CD4-positive, alpha-beta T cell treated with Interleukin-4 for 4 hours (primary cell): ENCODE measurements at places on chromosomes 5 and 9.

GRCh38 chr9:93065135-93065720 lies 6.7 kb downstream of the SUSD3 start:
- DNase-seq = no peak

GRCh38 chr9:130212543-130213297 lies 40.5 kb downstream of the NCS1 start:
- DNase-seq = no peak

DNA sequence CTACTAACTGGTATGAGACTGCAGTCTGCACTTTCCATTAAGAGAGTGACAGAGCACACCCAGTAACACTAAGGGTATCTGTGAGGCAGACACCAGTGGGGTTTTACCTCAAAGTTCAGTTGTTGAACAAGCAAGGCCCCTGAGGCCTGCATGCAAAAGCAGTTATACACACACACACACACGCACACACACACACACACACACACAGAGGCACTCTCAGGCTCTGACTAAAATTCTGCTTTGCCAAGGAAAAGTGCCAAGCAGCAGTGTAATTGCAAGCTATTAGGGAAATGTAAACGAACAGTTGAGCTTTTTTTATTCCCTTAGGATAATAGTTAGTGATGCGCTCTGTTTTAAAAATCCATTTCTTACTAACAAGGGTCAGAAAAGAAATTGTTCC lies 377.1 kb downstream of the SPOCK1 start:
- DNase-seq = no peak

DNA sequence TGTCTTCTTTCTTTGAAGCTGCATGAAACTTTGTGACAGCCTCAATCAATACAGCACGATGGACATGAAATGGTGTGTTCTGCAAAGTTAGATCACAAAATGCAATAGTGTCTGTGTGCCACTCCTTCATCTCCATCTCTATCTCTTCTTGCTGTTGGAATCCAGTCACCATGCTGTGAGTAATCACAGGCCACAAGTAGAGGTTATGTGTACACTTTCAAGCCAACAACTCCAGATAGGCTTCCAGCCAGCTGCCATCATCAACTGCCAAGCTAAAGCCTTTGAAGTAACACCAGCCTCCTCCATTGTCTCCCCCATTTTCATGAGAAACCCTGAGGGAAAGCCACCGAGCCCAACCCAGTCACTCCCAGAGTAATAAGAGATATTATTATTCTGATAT lies 360.6 kb downstream of the PTPRD start:
- no peak for DNase-seq

DNA sequence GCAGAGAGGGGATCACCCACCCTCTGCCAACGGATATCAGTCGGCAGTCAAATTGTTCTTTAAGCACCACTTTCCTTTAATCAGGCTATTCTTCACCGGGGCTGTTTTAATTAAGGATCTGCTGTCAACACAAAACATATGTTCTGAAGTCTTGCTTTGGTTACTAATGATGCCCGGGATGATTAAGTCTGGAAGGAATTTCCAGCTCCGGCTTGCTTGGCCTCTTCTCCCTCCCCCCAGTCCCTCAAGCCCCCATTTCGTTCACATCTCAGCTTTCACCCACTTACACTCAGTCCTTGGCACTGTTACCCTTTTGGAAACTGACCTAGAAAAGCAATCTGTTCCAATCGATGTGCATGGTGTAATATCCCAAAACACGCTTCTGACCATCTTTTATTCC lies 74.7 kb downstream of the MSX2 start:
- DNase-seq = no peak

DNA sequence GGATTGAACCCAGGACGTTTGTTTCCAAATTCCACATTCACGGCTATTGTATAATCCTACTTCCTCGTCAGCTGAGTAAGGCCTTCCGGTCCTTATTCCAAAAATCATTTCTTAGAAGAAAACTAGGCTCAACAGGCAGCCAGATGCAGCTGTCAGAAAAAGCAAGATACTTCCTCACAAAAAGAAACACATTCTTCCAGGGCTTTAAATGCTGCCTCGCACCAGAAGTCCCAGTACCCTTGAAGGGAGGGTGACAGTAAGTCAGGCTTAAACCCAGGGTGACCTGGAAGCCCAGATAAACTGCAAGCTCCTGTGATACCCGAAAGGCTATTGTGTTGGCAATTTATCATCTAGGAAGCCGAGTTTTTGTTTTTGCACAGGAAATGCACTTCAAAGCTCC lies 414.0 kb downstream of the NFIB start:
- DNase-seq = no peak

- no peak for DNase-seq
Observed at GRCh38 chr9:567128-567746, 274.3 kb upstream of the DMRT1 start.
